ENCODE measurements at places on chromosomes 5 and 9.

- no peak for DNase-seq
These were observed 49.6 kb upstream of the PSD2 start for GRCh38 chr5:139745800-139746690.

DNA sequence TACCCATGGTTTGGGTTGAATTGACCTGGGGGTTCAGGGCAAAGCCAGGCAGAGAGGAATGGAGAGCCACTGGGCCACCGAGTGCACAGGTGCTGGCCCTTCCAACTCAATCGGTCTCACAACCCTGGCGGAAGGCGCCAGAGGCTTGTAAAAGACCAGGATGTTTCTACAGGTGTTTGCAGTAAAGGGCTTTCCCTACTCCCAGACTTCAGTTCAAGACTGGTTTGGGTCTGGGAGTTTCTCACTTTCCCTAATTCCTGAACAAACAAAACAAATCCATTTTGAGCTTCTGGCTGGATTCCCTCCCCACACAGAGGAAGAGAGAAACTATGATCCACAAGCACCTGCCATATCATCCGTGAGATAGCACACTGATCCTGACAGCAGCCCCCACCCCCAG is 125.2 kb upstream of the KLF4 start:
- DNase-seq, result no peak

GRCh38 chr5:7837403-7837802 is 13.5 kb downstream of the CFAP90 start:
- DNase-seq, result no peak

GRCh38 chr5:180603076-180603594 is 11.8 kb upstream of the SCGB3A1 start:
- no peak for DNase-seq

DNA sequence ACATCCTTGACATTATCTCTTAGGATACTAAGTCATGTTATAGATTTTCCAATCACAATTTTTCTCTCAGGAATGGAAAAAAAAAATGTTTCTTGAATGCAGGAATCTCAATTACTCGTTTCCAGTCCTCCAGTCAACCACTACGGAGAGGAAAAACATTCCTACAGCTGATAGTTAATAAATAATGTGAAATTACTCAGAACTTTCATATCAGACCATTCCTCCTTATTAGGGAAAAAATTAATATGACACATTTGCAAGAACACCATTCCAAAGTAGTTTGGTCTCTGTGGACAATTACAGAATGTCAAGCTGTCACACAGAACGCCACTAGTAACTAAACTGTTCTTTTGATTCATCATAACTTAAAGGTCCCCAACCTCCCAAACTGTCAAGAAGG is 31.5 kb downstream of the MED27 start:
- no peak for DNase-seq

DNA sequence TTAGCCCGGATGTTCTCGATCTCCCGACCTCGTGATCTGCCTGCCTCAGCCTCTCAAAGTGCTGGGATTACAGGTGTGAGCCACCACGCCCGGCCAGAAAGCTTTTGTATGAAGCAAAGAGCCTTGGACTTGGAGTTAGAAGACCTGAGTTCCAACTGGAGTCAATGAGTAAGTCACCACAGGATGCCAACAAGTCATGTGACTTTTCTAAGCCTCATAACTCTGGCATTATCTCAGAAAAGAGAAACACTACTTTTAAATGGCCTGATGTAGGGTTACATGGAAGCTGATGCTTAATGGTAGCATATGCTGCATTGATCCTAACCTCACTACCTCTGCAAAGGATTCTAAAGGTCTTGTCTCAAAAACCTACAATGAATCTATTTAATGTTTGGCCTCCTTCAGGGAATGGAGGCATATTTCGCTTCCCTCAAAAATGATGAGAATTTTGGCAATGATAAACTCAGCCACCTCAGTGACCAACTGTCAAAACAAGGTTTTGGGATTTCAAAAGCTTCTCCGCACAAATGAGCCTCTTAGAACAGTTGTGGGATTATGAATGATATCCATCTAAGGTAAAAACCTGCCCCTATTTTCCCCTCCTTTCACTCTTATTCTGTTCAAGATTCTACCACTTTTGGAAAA is 236.8 kb downstream of the ACTL7B start:
- DNase-seq, result no peak

All from NCI-H2081 treated with DMSO at 0.1 percent for 48 hours (cell line).